Osteoblast (primary cell): ENCODE measurements at places on chromosomes 12 and 14. TPM values are rescaled to one million over a fixed set of nuclear protein-coding genes. Genes with fewer than 3 reads are reported as not detected.

Gene DBX2
- not detected in 2 replicates for total RNA-seq

Gene CLEC4D
- total RNA-seq: not detected in 2 replicates

Gene CYP27B1
- total RNA-seq: 0.29 and 0.36 TPM in 2 replicates

Gene PZP
- total RNA-seq: not detected in 2 replicates

Gene KCNA5
- total RNA-seq: not detected in 2 replicates

Gene RNASE1
- 1.1 TPM in 1 of 2 replicates, not detected in the other for total RNA-seq

Gene FOXG1
- total RNA-seq: under 0.01 TPM in 1 of 2 replicates, not detected in the other

Gene NCAPD2
- 19.4 and 21.0 TPM in 2 replicates for total RNA-seq

Gene NID2
- 138 and 141 TPM in 2 replicates for total RNA-seq

Gene PLEKHA5
- 82.2 and 86.0 TPM in 2 replicates for total RNA-seq

Gene OR6C2
- not detected in 2 replicates for total RNA-seq

Gene SERPINA10
- not detected in 2 replicates for total RNA-seq

Gene AKAP5
- total RNA-seq: 0.59 and 1.1 TPM in 2 replicates

Gene ACSM4
- total RNA-seq: not detected in 2 replicates

Gene ACIN1
- total RNA-seq: 90.5 and 103 TPM in 2 replicates

Gene INSM2
- total RNA-seq: not detected in 2 replicates

Gene LTB4R
- total RNA-seq: 1.2 and 1.8 TPM in 2 replicates

Gene CCDC177
- total RNA-seq: not detected in 2 replicates

Gene PPP1R1A
- 0.36 TPM in 1 of 2 replicates, not detected in the other for total RNA-seq

Gene ABCB9
- 11.9 and 13.0 TPM in 2 replicates for total RNA-seq

Gene KRT81
- 0.29 TPM in 1 of 2 replicates, not detected in the other for total RNA-seq

Gene SYNJ2BP
- 21.0 and 21.8 TPM in 2 replicates for total RNA-seq
